ENCODE measurements at places on chromosomes 11 and 22.

GRCh38 chr11:126173257-126173656 is 38.2 kb downstream of the RPUSD4 start:
- no peak for DNase-seq

- DNase-seq: no peak
These were observed 831 bp downstream of the CD44 start for GRCh38 chr11:35139722-35140282.

DNA sequence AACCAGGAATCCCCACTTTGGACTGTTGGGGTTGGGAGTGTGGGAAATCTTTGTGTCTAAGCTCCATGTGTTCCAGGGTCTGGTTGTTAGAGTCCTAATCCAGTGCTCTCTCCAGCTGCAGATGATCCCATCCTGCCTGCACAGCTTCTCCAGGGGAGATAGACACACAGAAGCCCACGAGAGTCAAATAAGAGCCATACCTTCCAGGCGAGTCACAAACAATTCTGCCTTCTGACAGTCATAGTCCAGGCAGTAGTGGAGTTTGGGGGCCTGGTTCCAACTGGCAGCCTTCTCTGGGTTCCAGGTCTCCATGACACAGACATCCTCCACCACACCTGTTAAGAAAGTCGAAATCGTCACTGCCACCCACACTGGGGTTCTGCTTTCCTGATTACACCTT is 32.1 kb downstream of the SYT13 start:
- no peak for DNase-seq

DNA sequence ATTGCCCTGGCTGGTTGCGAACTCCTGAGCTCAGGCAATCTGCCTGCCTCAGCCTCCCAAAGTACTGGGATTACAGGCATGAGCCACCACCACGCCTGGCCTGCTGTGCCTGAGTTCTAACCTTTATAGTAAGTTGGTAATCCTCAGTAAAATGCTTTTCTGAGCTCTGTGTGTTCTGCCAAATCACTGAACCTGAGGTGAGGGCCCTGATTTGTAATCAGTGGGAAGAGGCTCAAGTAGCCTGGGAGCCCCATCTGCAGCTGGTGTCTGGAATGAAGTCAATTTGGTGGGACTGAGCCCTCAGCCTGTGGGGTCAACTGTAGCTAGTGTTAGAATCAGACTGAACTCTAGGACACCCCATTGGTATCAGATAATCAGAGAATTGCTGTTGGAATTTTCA is 72.6 kb upstream of the PARVG start:
- DNase-seq: no peak

DNA sequence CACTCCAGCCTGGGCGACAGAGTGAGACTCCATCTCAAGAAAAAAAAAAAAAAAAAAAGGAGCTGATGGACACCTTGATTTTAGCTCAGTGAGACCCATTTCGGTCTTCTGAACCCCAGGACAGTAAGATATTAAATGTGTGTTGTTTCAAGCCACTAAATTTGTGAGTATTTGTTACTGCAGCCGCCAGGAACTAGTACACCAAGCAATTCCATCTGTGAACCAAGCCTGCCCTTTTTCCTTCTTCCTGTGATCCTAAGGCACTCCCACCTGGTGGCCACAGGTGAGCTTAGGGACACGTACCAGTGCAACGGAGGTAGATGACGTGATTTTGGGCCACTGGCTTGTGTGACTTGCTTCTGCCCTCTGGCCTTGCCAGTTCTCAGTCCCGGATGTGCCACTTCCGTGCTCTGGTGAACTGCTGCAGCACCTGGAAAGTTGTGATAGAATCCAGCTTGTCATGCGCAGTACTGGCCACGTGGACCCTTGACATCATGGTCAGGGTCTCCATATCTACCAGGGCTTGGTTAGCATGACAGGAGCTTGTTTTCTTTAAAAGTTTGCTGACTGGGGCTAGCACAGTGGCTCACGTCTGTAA is 19.6 kb upstream of the ATXN10 start:
- DNase-seq: no peak

DNA sequence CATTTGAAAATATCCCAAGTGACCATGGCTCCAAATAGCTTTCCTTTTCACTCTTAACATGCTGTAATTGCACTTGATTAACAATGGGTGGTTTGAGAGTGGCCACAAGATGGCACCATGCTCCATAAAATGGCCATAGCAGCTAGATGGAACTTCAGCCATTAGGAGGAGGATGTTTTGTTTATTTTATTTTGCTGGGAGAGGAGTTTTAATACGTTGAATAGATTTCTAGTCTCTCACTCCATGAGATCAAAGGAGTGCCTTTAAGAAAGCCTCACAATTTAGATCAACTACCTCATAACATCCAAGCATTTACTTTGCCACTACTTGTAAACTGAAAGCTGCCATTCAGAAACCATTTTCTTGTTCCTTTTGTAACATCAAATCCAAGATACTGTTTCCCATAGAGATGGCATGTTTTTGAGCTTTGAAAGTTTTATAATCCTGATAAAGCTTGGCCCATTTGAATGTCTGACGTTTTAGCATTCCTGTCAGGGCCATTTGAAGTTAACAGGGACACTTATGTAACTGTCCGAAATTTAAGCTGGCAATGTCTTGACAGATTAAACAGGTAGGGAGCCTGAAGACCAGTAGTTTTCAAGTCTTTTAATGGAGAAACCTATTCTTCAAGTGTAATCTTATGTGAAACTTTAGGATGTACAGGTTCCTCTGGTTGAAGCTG is 4.7 kb downstream of the FEN1 start:
- peak; percentile 79 for DNase-seq

DNA sequence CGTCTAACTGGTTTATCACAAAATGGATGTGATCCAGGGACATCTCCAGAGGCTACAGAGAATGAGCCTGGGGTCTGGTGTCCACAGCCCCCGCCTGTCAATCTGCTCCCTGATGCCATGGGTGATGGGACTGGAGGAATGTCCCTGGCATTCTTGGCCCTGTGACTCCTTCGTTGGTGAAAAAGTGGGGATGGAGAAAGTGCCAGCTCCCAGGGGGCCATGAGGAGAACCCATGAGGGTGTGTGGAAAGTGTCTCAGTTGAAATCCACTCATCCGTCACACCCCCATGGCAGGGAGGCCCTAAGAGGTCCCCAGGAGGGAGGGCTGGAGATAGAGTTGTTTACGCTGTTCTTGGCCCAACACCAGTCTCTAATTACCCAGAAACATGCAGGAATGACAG is 322.0 kb downstream of the CTTN start:
- DNase-seq: no peak

DNA sequence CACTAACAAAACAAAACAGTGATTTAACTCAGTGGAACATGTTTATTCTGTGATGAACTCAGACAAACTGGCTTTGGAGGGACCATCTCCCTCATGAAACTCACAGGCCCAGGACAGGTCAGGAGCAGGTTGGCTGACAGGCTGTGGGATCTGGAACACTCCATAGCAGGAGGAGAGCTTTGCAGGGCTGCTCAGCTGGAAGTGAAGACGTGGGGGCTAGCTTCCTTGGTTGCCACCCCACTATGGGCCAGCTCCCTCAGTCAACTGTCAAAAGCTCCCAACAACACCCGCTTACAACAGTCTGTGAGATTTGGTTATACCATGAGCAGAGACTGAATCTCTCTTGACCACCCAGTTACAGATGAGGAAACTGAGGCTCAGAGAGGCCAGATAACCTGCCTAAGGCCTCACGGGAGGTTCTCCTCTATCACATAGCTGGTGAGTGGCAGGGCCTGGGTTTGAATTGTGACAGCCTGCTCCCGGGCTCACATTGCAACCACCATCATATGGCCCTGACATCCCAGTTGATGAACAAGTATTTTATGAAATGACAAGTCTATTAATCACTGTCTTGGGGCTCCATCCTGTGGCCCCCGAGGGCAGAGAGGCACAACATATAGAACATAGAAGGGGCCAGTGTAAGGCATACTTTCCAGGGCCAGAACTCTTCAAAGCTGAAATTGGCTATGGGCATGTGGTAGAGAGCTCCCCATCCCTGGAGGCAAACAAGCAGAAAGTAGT is 473.4 kb downstream of the MN1 start:
- no peak for DNase-seq

DNA sequence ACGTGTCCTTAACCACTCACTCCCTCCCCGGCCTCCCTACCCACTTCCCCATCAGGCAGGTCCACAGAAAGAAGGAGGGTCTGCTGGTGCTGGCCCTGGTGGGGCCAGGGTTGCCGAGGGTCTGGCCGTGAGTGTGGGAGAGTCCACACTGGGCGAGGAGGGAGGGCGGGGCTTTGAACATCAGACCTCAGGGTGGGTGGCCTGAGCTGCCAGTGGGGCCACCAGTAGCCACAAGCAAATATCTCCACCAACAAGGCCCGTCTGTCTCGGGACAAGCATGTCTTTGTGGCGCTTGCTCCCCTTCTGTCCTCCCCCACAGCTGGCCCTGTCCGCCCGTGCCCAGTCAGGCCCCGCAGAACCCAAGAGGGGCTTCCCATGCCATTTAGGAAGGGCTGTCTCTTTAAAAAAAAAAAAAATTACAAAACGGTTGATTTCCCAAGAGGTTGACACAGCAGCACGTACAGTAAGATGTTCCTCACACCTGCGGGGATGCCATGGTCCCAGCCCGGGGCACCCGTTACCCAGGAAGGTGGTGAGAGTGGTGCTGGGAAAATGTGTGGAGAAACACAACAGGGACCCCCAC is 17.7 kb upstream of the TALDO1 start:
- DNase-seq: peak; percentile 77

GRCh38 chr11:71370020-71370747 is 78.0 kb downstream of the DHCR7 start:
- no peak for DNase-seq

GRCh38 chr11:72751116-72752087 is 806 bp downstream of the ARAP1 start:
- DNase-seq: no peak

GRCh38 chr11:19060629-19061028 is at the start of gene MRGPRX2:
Gene MRGPRX2, minus strand, starts transcription at chr11:19060717. Its CDS starts 4,315 bp downstream, at chr11:19056402.
- no peak for DNase-seq

GRCh38 chr11:126711977-126712625 is 288.5 kb downstream of the KIRREL3 start:
- no peak for DNase-seq

GRCh38 chr11:87031433-87032170 is 6.1 kb upstream of the TMEM135 start:
- DNase-seq: no peak

- no peak for DNase-seq
These were observed 875 bp downstream of the TCP11L1 start for GRCh38 chr11:33040033-33040861.

DNA sequence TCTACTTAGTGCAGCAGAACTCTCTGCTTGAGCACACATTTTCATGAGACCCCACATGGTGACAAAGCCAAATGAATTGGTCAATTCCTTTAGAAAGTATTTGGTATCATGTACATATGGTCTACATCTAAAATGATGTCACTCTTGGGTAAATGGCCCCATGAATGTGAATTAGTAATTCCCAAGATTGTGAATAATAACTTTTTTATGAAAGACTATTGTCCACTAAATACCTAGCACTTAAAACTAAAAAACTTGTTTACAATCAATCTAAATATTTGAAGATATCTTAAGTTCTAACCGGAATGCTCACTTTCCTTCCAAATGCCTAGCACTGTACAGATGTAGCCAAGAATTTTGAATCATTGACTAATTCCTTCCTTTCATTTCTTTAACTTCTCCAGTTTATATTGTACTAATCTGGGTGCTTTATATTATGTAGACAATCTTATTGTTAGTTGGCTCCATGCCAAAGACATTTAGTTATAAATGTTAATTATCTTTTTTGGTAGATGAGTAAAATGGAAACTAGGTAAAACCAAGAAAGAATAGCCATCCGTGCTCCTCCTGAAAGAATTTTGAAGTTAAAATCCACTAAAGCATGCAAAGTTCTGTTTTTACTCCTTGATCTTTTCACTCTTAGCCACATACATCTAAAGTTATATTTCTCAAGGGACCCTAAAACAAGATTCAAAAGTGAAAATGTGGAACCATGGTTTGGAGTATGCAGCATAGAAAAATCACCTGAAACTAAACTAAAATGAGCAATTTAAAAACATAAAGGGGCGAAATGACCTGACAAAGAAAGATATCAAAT is 145.0 kb upstream of the ARHGAP20 start:
- DNase-seq: no peak

DNA sequence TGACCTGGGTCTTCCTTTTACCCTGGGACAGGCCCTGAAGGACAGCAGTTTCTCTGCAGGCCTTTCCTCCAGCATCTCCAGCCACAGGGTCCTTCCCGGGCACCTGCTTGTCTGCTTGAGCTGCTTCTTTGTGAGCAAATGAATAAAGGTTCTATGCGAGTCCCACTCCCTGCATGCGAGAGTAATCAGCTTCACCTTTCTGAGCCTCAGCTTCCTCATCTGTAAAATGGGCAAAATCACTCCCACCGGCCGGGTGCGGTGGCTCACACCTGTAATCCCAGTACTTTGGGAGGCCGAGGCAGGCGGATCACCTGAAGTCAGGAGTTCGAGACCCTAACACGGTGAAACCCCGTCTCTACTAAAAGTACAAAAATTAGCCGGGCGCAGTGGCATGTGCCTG is 31.1 kb downstream of the IFT27 start:
- no peak for DNase-seq

DNA sequence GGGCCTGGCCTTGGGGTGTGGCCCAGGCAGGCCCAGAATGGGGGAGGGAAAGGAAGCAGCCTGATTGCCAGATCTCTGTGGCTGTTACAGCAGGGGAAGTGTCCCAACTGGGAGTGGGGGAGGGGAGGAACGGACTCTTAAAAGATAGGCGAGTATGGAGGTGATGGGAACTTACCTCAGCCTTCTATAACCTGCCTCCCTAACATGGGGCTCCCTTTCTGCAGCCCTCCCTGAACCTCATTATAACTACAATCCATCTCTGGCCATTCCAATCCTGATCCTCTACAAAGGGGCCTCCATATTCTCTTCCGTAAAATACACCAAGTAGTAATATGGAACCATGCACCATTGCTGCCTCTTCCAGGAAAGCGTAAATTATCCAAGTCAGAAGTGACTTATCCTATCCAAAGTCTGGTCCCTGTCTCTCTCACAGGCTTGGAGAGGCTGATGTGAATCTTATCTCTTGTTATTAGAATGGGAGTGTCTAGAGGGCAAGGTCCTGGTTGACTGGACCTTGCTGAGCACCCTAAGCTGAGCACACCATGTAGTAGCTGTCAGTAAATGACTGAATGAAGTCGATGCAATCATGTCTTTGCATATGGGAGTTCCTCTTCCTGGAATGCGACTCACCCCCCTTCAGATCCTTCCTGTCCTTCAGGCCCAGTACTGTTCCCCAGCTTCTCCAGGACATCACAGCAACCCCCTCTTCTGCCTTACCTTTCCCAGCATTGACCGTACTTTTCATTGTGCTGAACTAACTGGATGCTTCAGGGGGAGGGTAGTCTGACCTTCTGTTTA is 5.9 kb downstream of the RHOG start:
- DNase-seq: peak; percentile 83

DNA sequence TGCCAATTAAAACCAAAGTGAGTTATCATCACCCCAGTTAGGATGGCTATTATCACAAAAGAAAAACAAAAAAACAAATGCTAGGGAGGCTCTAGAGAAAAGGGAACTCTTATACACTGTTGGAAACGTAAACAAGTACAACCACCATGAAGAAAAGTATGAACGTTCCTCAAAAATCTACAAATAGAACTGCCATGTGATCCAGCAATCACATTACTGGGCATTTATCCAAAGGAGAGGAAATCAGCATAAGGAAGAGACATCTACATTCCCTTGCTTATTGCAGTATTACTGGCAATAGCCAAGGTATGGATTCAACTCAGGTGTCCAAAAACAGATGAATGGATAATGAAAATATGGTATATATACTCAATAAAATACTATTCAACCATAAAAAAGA is 1145.1 kb downstream of the LRRC4C start:
- no peak for DNase-seq

- no peak for DNase-seq
These were observed 384.1 kb downstream of the MN1 start for GRCh38 chr22:27417421-27417814.

GRCh38 chr22:36010882-36011281 is 17.7 kb downstream of the RBFOX2 start:
- no peak for DNase-seq

All from left lung (tissue), 14 donors.